Mesendoderm (in vitro differentiated cells): ENCODE measurements at places on chromosomes 1 and 21.

DNA sequence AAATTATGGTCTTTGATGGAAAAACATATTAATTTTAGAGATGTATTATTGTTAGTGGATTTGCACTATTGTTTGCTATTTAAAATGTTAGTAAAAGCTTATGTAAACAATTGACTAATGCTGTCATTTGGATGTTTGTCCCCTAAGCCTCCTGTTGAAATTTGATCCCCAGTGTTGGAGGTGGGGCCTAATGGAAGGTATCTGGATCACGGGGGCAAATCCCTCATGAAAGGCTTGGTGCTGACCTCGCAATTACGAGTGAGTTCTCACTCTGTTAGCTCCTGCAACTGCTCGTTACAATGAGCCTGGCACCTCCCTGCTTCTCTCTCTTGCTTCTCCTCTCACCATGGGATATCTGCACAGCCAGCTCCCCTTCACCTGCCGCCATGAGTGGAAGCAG lies 14.3 kb downstream of the TMEM35B start:
- peak; percentile 71 for DNase-seq

DNA sequence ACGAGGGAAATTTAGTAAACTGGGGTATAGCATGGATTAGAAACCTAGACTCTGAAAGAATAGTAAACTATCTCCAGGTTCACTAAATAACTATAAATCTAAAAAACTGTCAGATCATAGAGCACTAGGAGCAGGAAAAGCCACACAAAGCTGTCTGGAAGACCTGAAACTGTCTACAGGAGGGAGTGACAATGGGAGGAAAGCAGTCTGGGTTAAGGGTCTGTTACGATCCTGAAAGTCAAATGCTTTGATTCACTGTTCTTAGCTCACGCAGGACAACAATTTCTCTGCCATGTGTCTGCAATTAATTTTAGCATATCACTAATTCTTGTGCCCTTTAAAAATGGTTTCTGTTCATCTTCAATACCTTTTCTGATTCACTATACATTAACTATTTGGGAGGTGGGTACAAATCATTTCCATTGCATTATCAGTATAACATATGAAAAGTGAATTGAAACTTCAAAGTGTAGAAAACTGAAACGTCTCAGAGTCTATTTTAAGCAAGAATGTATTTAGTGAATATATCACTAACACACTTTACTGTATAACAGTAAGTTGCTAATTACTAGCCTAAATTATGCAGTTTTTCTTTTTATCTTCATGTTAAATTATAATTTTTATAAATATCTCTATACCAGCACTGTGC lies 18.4 kb downstream of the CEP170 start:
- DNase-seq, result no peak

DNA sequence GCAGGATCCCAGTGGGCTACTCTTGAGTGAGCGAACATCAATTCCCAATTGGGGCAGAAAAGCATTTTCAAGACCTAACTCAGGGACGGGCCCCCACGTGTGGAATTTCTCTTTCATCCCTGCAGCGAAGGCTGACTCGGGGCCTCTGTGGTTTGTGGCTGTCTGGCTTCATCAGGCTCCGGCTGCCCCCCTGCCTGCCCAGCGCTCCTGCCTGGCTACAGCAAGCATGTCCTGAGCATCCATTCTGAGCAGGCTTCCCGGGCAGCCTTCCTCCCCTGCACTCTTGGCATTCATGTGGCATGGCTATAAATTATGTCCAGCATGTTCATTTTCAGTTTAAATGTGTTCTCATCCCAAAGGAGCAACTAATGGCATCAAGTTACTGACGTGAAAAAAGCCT lies 588.1 kb downstream of the KIF26B start:
- DNase-seq, result no peak

GRCh38 chr21:46618738-46619379 lies 14.0 kb upstream of the S100B start:
- no peak for DNase-seq

DNA sequence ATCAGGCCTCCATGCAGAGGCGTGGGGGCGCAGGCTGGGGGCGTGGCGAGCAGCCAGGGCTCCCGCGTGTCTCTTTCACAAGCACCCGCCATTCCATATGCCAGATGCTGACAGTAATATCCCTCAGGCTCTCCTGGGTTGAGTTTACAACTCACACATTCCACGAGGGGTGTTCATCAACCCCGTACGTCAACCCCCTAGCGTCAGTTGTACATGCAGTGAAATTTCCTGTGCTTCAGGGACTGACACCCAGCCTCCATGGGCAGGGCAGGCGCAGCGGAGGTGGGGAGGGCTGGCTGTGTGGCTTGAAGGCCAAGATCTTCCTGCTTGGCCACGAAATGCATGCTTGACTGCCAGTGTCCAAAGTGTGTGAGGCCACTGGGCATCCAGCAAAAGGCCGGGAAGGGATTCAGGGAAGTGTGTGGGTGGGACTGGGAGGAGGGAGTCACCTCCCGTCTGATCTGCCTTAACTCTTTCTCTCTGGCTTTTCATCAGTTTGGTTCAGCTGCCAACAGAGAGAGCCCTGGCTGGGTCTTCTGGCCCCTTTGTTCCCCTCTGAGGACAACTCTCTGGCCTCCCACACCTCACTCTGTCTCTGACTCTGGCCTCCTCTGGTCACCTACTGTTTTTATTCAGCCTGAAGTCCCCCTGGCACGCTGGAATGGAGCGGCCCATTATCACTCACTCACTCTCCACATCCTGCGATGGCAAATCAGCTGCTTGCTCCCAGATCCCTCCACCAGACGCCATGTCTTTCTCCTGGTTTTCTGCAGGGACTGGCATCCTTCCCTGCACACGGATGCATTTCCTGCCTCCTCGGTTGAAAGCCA lies 33.8 kb downstream of the CLIC6 start:
- DNase-seq, result no peak

DNA sequence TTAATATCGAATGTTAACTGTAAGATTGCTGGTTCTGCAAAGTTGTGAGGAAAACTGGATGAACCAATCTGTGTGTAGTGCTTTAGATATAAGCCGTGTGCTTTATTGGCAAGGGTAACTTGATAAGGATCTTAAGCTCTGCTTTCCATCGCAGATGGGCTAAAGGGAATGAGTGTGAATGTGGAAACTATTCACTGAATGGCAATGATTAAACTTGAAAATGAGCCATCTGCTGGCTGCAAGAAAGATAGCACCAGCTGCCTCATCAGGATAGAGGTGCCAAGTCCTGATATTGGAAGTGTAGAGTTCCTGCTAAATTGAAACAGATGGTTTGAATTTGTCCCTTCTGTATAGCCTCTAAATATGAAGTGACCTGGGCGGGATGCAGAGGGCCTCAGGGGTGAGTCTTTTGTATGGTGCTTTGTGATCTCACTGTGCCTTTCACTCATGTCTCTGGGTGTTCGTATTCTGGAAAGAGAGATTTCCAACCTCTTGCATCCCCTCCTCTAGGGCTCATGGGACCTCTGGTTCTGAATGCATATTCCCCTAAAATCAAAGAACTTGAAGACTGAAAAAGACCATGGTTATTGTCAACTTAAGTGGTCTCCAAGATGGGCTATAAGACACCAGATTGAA lies 9.2 kb downstream of the FCRL3 start:
- peak; percentile 79 for DNase-seq
